T-helper 1 cell (primary cell): ENCODE measurements at places on chromosomes 5 and 9.

DNA sequence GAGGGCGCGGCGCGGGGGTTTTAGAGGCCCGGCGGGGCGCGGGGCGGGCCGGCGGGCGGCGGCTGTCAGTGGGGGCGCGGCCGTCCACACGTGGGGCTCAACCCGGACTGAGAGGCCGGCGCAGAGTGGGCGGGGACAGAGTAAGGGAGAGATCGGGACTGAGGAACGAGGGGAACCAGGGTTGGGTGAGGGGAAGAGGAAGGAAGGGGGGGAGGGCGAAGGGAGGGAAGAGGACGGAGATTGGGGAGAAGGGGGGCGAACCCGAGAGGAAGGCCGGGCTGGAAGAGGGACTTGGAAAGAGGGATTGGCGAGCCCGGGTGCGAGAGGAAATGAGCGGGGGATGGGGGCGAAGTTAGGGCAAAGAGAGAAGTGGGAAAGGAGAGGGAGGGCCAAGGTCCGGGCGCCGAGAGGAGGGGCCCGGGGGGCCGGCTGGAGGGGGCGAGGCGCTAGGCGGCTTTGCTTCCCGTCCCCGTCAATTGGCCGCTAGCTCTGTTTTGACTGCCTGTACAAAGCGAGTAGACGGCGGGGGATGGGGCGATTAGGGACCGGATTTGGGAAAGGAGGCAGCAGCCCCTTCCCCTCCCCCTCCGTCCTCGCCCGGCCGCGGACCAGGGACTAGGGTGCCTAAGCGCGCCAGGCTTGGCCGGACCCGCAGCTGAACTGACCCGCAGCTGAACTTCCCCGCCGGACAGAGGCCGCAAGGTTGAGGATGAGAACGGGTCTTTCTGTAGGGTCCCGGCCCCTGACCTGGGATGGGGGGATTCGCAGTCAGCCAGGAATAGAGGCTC is 399 bp upstream of the FBN2 start:
- no peak for DNase-seq

DNA sequence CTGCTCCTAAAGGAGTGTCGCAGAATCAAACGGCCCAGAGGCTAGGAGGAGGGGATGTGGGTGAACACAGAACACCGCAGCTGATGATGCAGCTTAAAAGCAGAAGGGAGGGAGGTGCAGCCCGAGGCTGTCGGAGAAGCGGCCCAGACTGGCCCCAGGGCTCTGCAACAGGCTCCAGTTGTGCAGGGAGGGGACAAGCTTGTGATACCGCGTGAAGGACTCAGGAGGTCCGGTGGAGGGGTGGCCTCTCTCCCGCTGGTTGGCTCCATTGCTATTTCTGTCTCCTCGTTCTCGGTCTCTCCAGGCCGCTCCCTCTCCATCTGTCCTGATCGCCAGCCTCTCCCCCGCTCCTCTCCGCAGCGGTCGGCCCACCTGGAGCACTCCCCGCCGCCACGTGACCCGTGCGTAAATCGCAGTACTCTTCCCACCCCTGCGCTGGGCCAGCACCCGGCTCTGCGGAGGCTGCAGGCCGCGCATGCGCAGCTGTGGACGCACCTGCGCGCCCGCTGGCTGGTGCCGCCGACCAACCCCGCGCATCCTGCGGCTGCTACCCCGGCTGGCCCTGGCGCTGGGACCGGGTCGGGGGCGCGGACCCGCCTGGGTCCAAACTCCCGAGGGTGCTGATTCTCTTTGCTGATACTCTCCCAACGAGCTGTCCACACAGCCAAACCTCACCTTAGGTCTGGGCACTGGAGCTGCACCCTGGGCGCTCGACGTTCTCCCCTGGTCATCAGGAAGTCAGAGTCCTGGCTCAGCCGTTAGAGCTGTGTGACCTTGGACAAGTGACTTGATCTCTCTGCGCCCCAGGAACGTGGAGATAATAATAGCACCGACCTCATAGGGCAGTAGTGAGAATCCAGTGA is 3.7 kb upstream of the STXBP1 start:
- DNase-seq, result peak; percentile 71

GRCh38 chr9:33065157-33066076 is 11.1 kb downstream of the SMU1 start:
- DNase-seq, result no peak

DNA sequence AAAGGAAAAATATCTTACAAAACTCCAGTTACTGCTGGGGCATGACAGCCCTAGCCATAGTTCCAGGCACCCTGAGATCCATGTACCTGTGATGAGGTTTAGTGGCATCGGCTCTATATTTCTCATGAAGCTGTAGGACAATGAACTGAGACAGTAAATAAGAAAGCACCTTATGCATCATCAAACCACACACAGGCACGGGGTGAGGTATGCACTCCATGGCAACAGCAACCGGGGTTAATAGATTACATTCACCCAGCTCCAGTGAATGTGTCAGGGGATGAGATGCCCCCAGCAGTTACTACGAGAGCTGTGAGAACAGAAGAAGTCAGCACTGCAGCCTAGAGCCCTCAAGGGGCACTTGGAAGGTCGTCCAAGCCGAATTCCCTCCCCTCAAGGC is 162.0 kb upstream of the S1PR3 start:
- no peak for DNase-seq

DNA sequence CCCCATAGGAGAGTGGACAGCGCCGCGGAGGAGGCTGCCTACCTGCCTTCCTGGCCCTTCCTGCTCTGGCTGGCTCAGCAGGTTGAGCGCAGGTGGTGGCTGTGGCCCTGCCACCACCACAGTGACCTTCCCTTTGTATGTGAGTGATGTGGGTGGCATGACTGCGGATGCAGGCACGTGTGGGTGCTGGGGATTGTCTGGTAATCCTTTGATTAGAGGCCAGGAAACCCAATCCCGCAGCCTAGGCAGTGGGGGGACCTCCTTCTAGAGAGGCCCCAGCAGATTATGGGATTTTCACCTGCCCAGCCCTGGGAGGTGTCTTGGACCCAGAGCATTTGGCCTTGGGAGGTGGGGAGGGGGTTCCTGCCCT is 16.5 kb downstream of the RXRA start:
- no peak for DNase-seq

GRCh38 chr9:7328453-7328852 is 471.1 kb downstream of the DMAC1 start:
- DNase-seq, result no peak

- DNase-seq, result peak; percentile 20
These were observed 195.2 kb upstream of the PTGER4 start for GRCh38 chr5:40484495-40484894.

DNA sequence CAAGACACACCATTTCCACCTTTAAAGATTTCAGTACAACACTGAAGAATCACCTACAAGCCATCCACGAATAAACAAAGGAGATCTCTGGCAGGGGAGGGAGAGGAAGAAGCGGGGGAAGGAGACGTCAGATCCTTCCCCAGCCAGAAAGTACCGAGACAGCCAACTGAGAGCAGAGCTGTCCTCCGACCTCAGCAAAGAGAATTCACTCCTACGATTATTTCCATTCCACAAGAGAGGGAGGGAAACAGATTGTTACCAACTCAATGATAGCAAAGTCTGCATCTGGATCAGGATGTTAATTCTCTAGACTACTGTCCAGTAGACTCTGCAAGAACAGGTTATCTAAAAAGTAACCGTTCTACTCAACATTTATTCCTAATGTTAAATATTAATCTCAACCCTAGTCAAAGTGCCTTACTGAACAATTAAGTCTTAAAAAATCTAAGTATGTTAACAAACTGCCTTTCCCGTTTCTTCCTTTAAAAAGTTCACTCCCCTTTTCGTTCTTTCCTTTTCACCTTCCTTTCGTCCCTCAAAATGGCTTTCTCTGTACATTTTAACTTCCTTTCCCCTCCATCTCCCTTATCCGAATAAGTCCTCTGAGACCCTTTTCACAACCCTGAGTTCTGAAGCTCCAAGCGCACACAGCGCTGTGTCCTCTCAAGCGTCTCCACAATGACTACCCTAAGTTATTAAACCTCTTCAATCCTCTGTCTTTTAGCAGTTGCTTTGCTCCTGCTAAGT is 1.4 kb downstream of the CHD1 start:
- DNase-seq, result peak; percentile 72

- DNase-seq, result no peak
These were observed 5.3 kb downstream of the SPEF2 start for GRCh38 chr5:35622974-35623373.

DNA sequence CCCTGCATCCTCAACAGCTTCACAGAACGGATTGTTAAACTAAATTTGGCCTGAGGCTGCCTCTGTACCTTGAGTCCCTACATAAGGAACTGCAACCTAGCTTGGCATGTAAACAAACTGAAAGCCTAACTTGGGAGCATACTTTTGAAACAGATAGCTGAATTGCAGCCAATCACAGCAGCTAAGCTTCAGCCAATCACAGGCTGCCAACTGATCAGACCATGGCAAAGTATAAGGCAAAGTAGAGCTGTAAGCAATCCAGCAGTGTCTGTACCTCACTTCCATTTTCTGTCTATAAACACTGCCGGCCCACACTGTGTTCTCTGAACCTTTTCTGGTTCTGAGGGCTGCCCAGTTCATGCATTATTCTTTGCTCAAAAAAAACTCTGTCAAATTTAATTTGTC is 8.9 kb upstream of the ZNF483 start:
- DNase-seq, result no peak

DNA sequence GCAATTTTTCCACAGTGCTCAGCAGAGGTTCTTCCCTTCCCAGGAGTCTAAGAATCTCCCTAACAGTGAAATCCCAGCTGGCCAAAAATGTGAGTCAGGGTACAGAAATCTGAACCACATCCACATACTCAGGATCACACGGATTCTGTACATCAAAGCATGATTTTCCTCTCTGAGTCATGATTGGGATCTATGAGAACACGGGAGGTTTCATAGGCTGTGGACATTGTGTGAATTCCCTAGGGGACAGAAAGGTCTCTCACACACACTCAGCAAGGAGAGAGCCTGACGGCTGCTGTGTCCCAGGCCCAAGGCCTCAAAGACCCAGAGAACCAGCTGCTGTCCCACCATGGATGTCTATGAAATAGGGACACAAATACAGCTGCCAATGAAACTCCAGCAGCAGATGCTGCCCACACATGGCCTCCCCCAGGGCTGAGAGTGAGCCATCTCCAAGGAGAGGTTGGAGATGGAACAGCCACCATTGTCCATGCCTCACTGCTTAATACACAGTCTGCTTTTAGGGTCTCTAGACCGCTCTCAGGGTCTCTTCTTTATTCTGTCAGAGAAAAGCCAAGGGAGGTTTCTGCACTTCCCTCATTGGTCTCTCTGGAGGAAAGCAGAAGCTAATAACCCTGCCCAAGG is 102.7 kb downstream of the ADAMTS12 start:
- DNase-seq, result no peak

DNA sequence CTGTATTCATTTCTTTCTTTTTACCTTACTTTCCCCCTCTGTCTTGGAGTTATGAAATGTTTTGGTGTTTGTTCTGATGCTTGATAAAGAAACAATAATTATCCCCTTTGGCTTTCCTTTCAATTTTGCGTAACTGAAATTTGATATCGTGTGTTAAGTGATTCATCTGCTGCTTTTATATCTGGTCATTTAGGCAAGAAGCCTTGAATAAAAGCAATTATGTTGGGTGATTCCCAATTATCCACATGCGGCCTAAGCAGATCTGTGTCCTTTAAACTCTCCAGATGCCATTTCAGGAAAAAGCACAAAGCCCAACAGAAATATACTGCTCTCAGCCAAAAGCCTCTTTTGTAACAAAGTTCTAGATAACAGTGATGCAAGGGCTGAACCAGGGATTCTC is 92.8 kb downstream of the TAF11L14 start:
- no peak for DNase-seq

DNA sequence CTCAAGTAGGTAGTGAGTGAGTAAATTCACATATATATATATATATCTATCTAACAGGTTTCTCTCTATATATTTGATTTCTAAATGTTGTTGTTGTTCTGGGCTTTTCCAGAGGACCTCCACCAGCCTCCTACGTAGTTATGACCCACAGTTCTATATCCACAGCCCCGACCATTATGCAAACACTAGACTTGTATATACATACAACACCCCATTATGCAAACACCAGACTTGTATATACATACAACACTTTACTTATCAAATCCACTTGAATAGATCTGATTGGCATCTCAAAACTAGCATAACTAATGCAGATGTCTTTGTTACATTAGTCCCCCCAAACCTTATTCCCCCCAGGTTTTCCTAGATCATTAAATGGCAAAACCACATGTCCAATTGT is 108.7 kb downstream of the JAKMIP2 start:
- no peak for DNase-seq

DNA sequence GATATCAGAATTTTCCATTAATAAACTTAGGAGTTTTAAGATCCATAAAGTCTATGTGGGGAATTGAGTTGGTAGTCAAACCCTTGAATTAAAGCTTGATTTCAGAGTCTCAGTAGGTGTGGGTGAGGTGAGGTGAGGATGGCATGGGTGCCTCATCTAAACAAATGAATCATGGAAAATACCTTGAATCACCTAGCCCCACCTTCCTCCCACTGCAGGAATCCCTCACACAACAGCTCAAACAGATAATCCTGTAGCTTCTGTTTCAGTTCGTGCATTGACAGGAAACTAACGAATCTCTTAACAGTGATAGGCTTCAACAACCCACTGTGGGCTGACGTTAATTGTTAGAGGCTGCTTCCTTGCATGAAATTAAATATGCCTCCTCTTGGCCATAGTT is 185.0 kb downstream of the SREK1 start:
- DNase-seq, result no peak

- DNase-seq, result no peak
These were observed 796 bp downstream of the TRIM52 start for GRCh38 chr5:181259974-181260719.

DNA sequence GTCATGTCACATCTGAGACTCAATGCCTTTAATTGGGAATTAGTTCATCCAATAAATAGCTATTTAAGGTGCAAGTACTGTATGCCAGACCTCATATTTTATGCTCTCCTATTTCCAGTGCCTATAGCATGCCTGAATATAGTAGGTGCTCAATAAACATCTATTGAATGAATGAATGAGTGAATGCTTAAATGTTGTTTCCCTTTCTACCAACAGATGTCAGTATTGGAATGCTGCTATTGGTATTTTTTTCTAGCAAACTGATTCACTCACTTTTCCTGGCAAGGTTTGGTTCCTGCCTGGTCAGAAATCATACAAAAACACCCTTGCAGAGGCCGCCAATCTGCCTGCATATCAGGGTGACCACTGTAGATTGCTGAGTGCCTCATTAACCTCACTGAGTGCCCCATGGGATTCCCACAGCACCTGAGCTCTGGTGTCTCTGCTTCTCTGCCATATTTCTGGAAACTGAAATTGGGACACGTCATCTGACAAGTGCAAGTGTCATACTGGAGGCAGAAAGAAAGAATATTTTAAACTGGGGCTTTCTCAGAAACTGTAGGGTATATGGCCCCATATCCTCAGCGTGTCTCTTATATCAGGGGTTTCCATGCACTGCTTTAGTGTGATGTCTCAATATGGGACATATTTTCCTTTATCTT is 359.7 kb downstream of the TRIM32 start:
- no peak for DNase-seq

DNA sequence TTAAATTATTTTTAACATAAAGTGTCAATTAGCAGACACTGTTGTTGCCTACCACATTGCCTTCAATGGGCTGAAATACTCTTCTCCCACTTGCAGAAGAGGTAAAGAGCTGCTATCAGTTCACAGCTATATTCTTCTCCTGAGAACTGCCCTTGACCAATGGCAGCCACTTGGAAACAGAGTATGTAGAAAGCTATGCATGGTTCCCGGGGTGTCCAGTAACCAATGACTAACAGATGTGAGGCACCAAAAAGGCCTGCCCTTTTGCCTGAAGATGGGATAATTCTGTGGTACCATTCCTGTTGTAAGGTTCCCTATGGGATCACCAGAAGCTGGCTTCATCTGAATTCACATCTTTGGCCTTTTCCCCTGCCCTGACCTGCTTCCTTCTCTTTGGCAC is 181.4 kb upstream of the MAP3K1 start:
- DNase-seq, result no peak

GRCh38 chr5:17105744-17106418 is 111.5 kb upstream of the BASP1 start:
- DNase-seq, result no peak

GRCh38 chr5:112968411-112969106 is 8.0 kb upstream of the DCP2 start:
- DNase-seq, result no peak
